AML-193 (cell line): ENCODE measurements at places on chromosomes 11 and 22.

GRCh38 chr11:48101958-48102357, 114.7 kb upstream of the OR4B1 start:
- DNase-seq, result no peak

GRCh38 chr11:113082341-113082955, 121.2 kb downstream of the NCAM1 start:
- DNase-seq, result no peak

GRCh38 chr11:34050581-34051348, 766 bp upstream of the CAPRIN1 start:
- peak; percentile 52 for DNase-seq

DNA sequence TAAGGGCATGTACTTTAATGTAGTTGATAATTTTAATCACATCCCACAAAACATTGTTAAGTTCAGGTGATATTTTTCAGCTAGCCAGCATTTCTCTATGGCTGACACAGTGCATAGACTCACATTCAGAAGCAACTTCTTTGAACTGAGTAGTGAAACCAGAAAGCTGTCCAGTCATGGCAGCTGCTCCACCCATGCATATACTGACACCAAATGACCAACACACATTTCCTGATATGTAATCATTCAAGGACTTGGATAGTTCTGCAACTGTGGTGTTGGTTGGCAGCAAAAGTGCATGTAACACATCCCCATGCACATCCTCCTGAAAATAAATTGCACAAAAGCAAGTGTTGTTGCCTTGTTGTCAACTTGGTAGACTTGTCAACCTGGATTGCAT, 39.7 kb downstream of the CALCA start:
- no peak for DNase-seq

GRCh38 chr22:19753090-19753842, 7.3 kb upstream of the TBX1 start:
- DNase-seq, result no peak

DNA sequence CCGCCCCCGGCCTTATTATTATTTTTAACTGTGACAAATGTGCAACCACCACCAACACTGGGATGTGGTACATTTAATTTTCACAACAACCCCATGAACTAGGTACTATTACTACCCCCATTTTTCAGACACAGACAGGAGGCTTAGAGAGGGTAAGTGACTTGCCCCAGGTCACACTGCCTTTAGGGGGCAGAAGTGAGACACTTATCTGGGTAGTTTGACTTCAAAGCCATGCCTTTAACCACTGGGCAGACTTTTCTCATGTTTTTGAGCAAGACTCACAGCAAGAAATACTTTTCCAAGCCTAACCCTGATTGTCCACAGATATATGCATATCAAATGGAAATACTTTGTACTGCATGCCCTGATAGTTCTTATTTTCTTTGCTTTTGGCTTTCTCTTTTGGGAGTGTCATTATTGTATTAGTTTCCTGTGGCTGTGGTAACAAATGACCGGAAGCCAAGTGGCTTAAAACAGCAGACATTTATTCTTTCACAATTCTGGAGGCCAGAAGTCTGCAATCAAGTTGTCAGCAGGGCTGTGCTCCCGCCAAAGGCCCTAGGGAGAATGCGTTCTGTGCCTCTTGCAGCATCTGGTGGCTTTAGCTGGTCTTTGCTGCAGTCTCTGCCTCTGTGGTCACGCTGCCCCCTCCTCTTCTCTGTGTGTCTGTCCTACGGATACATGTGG, 110.8 kb downstream of the GRIK4 start:
- DNase-seq, result peak; percentile 28

GRCh38 chr11:102623998-102624397, 1.1 kb downstream of the MMP20 start:
- DNase-seq, result no peak

- no peak for DNase-seq
Observed at GRCh38 chr11:64793271-64794160, 9.5 kb downstream of the MAP4K2 start.

GRCh38 chr11:66017321-66017720, 5.5 kb downstream of the CST6 start:
- DNase-seq, result no peak

GRCh38 chr11:88320149-88320559, 17.4 kb downstream of the CTSC start:
- no peak for DNase-seq
